T-helper 2 cell treated with Interferon-gamma antibody and Interleukin-4, amounts not matched to agents 5 μg/mL and 100 μg/mL, for 36 hours (primary cell): ENCODE measurements at places on chromosomes 1 and 21.

DNA sequence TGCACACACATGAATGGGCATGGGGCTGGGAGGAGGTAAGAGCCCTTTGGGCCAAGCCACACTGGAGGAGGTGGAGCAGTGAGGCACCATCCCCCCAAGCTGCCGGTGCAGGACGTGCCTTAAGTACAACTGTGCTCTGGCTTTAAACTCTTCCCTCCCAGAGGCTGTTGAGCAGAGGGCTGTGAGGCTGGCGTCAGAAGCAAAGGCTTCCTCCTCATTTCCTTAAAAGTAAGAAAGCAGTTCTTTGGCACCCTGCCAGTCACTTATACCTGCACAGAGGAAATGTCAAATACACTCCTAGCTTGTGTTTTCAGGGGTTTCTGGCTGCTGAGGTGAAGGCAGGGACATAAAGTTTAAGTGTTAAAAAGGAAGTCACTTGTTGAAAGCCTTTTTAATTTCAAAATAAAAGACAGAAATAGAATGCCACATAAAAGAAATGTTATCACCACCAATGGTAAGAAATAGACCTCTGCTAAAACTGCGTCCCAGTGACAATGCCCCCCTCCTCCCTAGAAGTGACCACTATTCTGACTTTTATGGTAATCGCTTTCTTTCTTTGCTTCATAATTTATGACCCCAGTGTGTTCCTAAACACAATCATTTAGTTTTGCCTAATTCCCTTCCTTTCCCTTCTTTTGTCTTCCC lies 33.0 kb downstream of the LAMC2 start:
- DNase-seq = no peak

DNA sequence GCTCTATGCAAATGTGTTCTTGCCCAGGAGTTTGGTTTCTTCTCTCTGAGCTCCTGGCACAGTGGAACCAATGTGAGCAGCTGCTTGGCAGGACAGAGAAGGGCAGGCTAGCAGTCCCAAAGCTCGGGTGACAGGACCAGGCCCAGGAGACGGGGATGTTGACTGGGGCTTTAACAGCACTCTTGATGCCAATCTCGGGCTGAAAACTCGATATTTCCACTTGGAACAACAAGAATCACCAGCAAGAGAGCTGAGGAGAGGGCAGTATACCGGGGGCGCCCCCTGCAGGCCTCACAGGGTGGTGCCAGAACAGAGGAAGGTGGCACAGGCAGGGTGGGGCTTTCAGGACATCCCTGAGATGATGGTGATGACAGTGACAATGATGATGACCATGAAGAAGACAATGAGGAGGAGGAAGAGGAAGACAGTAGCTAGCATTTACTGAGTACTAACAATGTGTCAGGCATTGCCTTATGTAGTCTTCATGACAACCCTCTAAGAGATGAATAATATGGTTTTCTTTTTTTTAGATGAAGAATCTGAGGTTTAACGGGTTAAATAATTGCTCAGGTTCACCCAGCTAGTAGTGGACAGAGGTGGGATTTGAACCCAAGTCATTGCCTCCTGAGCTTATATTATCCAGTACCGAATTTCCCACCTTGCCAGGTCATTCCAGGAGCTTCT lies 2.7 kb upstream of the KCNJ9 start:
- peak; percentile 63 for DNase-seq

DNA sequence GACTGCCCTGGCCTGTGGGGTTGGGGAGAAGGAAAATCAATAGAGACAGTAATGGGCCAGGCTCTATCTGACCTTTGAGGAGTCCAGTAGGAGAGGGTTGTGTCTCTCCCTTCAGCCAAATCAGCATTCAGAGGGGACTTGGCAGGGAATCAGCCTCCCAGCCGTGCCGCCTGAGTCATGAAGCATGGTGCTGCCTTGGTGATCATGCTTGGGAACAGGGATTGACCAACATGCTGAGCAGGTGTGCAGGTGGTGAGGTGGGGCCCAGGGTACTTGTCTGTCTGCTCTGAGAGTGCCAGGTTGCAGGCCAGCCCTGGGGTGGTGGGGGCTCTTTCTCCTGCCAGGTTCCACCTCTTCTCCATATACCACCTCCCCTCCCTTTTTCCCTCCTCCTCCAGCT lies 58.9 kb upstream of the TLR5 start:
- DNase-seq = no peak

- DNase-seq = peak; percentile 59
These were observed 1.1 kb downstream of the PIK3CD start for GRCh38 chr1:9652379-9653209.

GRCh38 chr1:226985839-226986463 lies 45.9 kb downstream of the COQ8A start:
- DNase-seq = no peak

- DNase-seq = no peak
These were observed 21.1 kb downstream of the PIK3C2B start for GRCh38 chr1:204473400-204473965.

- no peak for DNase-seq
These were observed 120.2 kb downstream of the TLR5 start for GRCh38 chr1:223022641-223023473.

GRCh38 chr1:86200901-86201300 lies 44.3 kb upstream of the COL24A1 start:
- no peak for DNase-seq

DNA sequence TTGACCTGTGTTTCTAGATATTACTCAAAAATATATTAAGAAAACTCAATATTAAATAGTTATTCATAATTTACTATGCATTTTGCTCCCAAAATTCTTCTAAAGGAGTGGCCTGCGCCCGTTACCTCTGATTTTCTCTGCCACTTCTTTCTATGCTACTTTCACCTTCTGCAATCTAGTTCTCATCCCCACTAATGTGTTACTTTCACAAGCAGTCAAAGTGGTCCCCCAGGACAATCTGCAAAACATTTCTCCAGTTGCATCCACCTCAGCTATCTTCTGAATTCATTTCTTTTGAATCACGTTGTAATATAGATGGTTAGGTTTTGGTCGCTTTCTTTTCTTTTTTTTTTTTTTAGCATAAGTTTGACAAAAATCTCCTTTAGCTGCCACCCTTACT lies 13.4 kb downstream of the INSL5 start:
- DNase-seq = no peak

- DNase-seq = peak; percentile 25
These were observed at the start of gene TRIM58 for GRCh38 chr1:247857069-247857984. Gene TRIM58 (plus strand): TSS chr1:247857187. CDS start chr1:247857247, 60 bp downstream.

DNA sequence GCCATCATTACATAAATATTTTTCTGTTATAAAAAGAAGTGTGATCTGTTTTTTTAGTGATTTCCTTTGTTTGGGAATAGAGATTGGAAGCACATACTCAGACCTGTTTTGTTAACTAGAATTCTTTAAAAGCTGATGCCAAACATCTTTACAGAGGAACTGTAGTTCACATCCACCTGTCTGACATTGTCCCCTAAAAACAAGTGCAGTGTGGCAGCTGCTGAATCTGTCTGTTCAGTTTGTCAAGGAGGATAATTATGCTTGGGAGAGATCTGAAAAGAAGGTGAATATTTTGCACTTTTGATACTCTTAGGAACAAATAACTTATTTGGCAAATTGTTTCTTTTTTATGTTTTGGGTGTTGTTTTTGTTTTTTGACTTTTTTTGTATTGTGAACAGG lies 13.6 kb downstream of the AGMAT start:
- no peak for DNase-seq

GRCh38 chr21:45522381-45522780 lies 19.9 kb downstream of the SLC19A1 start:
- no peak for DNase-seq

GRCh38 chr1:195898924-195899323 lies 709.3 kb downstream of the KCNT2 start:
- DNase-seq = no peak

DNA sequence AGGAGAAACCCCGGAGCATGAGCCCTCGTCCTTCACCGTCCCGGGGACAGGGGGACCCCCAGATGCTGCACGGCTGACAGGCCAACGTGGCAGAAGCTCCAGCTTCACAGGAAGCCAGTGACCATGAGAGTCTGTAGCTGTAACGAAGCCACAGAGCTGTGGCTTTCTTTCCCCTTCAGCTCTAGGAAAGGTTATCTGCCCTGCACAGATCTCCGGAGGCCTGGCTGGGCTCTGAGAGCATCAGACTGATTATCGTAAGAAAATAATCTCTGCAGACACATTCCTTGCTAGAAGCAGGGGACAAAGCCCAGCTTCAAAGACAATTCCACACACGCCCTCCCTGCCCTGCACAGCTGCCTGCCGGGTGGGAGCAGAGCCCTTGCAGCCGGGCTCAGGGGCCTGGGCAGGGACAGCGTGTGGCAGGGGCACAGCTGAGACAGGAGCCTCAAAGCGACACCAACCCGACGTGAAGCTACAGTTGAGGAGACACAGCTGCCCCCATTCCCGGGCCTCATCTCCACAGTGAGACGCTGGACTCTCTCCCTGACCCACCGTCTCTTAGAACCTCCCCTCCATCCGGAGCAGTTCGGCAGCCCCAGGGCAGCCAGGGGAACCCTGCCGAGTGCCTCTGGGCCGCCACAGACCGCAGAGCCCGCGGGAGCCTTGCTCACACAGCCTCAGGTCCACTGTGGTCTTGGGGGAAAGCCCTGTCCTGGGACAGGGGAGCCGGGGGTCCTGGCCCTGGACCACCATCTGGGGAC lies 30.6 kb downstream of the POFUT2 start:
- no peak for DNase-seq

GRCh38 chr1:36455386-36455785 lies 5.1 kb upstream of the OSCP1 start:
- no peak for DNase-seq

GRCh38 chr1:9312168-9312720 lies 19.6 kb downstream of the SPSB1 start:
- DNase-seq = no peak

DNA sequence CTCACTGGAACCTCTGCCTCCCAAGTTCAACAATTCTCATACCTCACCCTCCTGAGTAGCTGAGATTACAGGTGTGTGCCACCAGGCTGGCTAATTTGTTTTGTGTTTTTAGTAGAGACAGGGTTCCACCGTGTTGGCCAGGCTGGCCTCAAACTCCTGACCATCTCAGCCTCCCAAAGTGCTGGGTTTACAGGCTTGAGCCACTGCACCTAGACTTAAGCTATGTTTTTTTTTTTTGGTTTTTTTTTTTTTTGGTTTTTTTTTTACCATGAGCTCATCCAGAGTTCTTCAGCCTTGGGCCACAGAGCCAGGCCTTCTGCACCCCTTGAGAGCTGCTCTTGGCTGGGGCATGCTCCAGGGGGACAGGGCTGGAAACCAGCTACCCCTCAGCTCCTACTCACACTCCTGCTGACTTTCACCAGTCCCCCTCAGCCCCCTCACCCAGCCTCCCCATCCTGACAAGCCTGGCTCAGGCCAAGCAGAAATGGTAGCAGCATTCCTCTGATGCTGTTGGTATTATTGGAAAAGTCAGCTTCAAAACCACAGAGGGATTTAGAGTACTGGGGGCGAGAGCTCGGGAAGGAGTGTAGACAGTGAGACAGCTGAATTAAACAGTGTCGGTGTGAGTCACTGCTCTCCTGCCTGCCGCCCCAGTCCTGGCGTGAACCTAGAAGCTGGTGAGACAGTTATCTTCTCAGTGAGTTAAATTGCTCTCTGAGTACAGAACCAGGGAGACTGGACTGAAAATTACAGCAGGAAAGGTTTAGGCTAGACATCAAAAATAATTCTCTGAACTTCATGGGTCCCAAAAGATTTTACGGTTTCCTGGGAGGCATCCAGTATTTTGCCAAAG lies 63.7 kb downstream of the NAV1 start:
- DNase-seq = no peak

- DNase-seq = no peak
These were observed 1.6 kb downstream of the NSUN4 start for GRCh38 chr1:46342084-46342656.

GRCh38 chr1:60134716-60135115 lies 61.1 kb upstream of the C1orf87 start:
- DNase-seq = no peak

DNA sequence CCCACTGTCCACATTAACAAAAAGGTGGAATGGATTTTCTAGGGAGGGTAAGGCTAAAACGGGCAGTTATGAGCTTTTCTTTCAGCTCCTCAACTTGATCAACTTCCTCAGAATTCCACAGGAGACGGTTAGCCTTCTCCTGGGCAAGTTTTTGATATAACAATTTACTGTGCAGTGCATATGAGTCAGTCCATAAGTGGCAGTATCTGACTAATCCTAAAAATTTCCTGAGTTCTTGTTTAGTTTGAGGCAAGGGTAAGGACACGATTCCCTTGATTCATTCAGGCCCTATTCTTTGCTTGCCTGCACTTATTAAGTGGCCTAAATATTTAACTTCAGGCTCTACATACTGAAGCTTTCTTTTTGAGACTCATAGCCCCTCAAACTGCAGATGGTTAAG lies 6.2 kb upstream of the AADACL3 start:
- no peak for DNase-seq
